ENCODE measurements at places on chromosomes 2 and 18.

DNA sequence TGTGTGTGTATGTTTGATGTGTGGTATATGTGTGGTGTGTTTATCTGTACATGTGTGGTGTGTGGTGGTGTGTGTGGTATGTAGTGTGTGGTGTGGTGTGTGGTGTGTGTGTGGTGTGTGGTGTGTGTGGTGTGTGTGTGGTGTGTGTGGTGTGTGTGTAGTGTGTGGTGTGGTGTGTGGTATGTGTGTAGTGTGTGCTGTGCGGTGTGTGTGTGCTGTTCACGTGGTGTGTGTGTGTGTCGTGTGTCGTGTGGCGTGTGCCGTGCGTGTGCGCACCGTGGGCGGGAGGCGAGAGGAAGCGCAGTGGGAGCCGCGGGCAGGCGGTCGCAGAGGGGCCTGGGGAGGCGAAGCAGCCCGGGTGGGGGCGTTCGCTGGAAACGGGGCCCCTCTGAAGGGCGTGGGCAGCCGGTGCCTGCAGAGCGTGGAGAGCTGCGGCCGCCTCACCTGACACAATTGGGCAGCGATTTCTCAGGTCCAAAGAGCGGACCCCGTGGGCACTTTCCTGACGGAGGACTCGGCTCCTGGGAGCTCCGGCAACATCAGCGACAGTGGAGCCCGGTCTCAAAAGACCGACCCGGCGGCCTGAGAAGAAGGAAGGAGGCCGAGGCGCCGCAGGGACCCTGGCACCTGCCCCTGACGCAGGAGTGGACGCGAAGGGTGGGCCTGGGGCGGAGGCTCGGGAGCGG, 741.1 kb upstream of the SALL3 start:
- DNase-seq, result no peak

GRCh38 chr2:134630504-134631159, 88.2 kb downstream of the TMEM163 start:
- no peak for DNase-seq

- no peak for DNase-seq
Measured at GRCh38 chr2:20457661-20458630, 11.1 kb downstream of the RHOB start.

DNA sequence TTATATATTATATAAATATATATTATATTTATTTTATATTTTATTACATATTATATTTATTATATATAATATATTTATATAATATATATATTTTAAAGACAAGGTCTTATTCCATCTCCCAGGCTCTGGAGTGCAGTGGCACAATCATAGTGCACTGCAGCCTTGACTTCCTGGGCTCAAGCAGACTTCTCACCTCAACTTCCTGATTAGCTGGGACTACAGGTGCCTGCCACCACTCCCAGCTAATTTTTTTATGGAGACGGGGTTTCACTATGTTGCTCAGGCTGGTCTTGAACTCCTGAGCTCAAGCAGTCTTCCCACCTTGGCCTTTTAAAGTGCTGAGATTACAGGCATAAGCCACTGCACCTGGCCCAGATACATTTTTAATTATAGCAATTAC, 110.0 kb downstream of the PHLPP1 start:
- DNase-seq, result no peak

DNA sequence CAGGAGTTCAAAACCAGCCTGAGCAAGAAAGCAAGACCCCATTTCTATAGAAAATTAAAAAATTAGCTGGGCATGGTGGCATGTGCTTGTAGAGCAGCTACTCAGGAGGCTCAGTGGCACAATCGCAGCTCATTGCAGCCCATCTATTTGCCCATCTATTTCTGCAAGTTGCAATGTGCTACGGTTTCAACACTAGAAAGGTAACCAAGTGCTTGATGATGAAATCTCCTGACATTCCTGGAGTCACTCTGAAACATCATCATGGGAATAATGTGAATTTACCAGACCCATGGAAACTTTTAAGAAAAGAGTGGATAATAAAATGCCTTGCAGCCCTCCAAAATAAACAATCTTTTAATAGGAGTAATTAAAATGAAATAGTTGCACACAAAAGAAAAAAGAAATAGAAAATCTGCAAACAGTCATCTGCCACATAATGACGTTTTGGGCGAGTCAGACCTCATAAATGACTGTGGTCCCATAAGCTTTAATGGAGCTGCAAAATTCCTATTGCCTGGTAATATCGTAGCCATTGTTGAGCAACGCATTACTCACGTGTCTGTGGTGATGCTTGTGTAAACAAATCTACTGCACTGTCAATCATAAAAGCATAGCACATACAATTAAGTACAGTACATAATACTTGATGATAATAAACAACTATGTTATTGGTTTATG, 46.6 kb upstream of the AMMECR1L start:
- DNase-seq, result no peak

DNA sequence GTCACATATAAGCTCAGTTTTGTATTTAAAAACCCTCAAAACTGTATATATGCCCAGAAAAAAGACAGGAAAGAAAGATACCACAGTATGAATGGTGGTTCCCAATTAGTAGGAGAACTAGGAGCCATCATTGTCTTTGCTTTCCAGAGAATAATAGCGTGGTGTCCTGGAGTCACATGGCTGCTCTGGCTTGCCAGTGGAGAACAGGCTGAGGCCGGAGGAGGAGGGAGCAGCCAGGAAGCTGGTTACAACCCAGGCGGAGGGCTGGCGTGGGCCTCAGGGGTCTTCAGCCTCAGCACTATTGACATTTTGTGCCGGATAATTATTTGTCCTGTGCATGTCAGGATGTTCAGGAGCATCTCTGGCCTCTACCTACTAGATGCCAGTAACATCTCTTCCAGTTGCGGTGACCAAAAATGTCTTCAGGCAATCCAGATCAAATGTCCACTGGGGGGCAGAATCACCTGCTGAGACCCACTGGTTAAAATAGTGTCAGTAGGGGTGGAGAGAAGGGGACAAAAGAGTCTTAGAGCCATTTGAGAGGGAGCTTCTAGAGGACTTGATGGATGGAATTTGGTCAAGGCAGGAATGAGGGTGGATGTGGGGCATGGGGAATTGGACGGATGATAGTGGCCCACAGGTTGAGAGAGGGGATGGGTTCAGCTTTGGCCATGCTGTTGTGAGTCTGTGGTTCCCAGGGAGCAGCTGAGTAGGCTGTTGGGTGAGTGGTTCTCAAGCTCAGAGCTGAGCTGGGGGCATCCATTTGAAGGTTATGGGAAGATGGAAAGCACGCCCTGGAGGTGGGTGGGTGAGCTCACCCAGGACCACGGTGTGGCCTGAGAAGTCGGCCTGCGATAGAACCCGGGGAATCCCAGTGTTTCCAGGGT, 144.9 kb downstream of the AGAP1 start:
- DNase-seq, result peak; percentile 92

GRCh38 chr18:54787616-54788015, 40.7 kb upstream of the RAB27B start:
- no peak for DNase-seq

- no peak for DNase-seq
Measured at GRCh38 chr2:42978175-42978886, 185.9 kb upstream of the HAAO start.

DNA sequence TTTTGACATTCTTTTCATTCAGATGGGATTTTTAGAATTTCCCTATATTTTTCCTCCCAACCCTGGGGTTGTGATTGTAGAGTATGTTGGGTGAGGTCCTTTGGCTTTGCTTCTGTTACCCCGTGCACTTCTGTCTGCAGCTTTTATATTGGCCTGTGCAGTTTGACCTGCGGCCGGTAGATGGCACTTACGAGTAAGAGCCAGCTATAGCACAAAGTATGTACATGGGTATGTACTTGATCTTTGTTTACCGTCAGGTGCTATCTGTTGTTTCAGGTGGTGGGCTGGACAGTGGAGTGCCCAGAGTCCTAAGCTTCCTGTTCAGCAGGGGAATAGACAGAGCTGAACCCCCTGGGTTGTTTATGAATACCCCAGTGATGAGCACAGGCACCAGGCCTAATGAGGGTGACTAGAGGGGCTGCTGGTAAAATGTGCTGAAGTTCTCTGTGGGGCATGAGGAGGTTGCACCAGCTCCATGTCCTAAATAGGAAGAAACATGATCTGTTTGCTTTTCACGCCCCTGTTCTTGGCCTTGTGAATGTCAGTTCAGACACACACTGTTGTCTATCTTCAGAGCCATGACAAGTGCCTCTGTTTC, 58.9 kb upstream of the THUMPD2 start:
- no peak for DNase-seq

DNA sequence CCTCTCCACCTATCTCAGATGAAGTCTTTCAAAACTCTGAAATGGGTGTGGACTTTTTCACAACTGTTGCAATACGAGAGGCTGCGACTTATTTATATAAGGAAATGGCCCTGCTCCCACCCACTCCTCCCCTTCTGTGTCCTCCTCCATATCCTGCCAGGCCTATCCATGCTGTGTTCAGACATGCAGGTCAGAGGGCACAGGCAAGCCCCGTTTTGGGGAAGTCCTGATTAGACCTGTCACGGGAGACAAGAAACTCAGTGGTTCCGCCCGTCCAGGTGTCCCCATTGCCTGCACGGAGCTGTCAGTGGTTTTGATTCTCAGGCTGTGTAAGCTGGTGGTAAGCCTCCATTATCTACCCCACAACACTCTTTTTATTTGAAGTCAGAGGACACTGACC, 99.6 kb upstream of the MGAT5 start:
- DNase-seq, result no peak

- no peak for DNase-seq
Measured at GRCh38 chr2:23418056-23418455, 33.1 kb downstream of the KLHL29 start.

- no peak for DNase-seq
Measured at GRCh38 chr2:133571249-133571648, 3.0 kb upstream of the NCKAP5 start.

DNA sequence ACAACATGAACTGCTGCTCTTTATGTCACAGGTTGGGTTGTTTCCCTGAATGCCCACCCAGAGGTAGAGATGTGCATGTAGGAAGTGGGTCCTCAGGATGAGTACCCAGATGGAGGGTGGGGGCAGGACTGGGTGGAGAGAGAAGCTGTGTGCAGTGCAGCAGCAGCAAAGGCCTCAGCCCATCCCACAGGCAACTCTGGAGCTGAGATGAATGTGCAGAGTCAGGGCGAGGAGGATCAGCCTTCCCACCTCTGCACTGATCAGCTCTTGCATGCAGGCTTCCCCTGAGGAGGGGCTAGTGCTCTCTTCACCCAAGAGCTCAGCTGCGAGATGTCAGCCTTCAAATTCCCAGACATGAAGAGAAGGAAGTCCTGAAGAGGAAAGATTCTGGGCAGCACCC, 326.2 kb upstream of the RAB6C start:
- no peak for DNase-seq

DNA sequence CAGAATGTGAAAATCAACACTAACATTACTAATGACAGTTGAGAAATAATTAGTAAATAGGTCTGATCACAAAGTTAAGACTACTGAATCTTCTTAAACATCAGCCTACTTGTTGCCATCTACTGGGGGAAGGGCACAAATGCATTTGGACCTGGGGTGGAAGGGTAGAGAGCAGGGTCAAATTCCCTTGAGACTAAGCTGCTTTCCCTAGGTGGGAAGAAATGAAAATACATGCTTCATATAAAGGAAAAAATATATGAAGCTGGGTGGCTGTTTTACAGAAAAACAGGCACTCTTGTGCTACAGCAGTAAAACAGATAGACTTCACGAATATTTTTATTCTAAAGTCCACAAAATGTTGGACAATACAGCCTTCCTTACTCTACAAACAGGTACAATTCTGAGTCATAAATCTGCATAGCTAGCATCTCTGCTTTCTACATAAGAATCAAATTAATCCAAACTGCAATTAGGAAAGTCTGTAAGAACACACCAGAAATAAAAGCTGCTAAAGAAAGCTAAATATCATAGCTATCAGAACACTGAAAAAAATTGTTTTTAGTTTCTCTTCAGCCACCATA, 10.9 kb downstream of the TRIP12 start:
- DNase-seq, result peak; percentile 20

GRCh38 chr2:203018181-203018580, 3.5 kb downstream of the NBEAL1 start:
- DNase-seq, result no peak

GRCh38 chr2:163591461-163591860, 144.3 kb downstream of the FIGN start:
- DNase-seq, result no peak

DNA sequence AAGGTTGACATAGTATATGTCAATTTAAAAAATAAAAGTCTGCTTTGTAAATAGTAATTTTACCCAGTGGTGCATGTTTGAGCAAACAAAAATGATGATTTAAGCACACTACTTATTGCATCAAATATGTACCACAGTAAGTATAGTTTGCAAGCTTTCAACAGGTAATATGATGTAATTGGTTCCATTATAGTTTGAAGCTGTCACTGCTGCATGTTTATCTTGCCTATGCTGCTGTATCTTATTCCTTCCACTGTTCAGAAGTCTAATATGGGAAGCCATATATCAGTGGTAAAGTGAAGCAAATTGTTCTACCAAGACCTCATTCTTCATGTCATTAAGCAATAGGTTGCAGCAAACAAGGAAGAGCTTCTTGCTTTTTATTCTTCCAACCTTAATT, 78.6 kb upstream of the CSRNP3 start:
- no peak for DNase-seq

DNA sequence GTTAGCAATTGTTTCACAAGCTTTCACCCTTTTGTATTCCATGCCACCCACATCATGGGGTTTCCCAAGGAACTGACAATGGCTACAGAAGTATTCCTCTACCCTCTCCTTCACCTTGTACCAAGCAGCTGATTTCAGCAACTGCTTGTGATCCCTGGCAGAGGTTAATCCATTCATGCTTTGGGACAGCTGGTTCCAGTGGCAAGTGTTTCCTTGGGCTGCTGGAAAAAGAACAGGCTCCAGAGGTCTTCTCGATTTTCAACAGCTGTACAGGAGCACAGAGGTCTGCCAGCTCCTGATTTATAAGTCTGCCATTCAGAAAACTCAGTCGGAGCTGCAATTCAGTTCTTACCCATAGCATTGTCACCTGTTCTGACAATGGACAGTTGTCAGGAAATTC, 239.2 kb upstream of the CWC22 start:
- peak; percentile 18 for DNase-seq

DNA sequence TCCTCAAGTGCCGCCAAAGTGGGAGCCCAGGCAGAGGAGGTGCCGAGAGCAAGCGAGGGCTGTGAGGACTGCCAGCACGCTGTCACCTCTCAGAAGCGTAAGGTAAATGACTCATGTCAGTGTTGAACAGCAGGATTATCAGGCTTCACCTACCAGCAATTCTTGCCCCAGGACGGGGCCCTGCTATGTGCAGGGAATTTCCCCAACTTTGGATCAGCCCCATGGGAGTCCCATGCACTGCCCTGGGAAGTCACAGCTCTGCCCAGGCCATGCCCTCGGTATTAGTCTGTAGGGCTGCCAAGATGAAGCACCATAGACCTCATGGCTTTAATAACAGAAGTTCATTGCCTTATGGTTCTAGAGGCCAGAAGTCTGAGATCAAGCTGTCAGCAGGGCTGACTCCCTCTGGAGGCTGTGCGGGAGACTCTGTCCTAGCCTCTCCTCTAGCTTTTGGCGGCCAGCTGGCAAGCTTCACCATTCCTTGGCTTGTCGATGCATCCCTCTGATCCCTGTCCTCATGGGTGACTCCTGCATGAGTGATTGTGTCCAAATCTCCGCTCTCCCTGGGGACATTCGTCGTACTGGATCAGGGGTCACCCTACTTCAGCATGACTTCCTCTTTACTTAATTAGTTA, 55.9 kb downstream of the TRPM8 start:
- DNase-seq, result no peak

GRCh38 chr2:64144057-64145013, at the start of gene PELI1:
Gene PELI1, minus strand, starts transcription at chr2:64144420. Its CDS starts 36,110 bp downstream, at chr2:64108310.
- DNase-seq, result peak; percentile 99

GRCh38 chr2:227366769-227367426, 12.2 kb downstream of the TM4SF20 start:
- no peak for DNase-seq

Measured in globus pallidus (tissue), 1 donor.